ENCODE measurements at places on chromosomes 11 and 22. TPM values are rescaled to one million over a fixed set of nuclear protein-coding genes. Genes with fewer than 3 reads are reported as not detected.

The PKP3 gene
- total RNA-seq = 34.0 TPM

The CSNK1E gene
- 99.6 TPM for total RNA-seq

The MFNG gene
- 3.0 TPM for total RNA-seq

The CYP2R1 gene
- 14.1 TPM for total RNA-seq

The CALCA gene
- not detected for total RNA-seq

The SLC22A9 gene
- total RNA-seq = not detected

The ART1 gene
- not detected for total RNA-seq

The RFPL1 gene
- total RNA-seq = not detected

The PTPN5 gene
- total RNA-seq = 0.02 TPM

The RASGRP2 gene
- 0.74 TPM for total RNA-seq

The ZNF215 gene
- 0.99 TPM for total RNA-seq

The CD44 gene
- 794 TPM for total RNA-seq

The CARD16 gene
- not detected for total RNA-seq

The PPP1R14B gene
- total RNA-seq = 383 TPM

The PNPLA3 gene
- total RNA-seq = 0.69 TPM

The NRXN2 gene
- 0.12 TPM for total RNA-seq

The NXPE4 gene
- total RNA-seq = not detected

The RTN4R gene
- total RNA-seq = 10.1 TPM

The MISFA gene
- total RNA-seq = 2.0 TPM

The PGR gene
- not detected for total RNA-seq

The ENDOD1 gene
- total RNA-seq = 12.6 TPM

The SLC5A1 gene
- not detected for total RNA-seq

The DEFB131B gene
- total RNA-seq = not detected

The DRD4 gene
- not detected for total RNA-seq

The DERL3 gene
- 0.40 TPM for total RNA-seq

The TRABD gene
- 41.4 TPM for total RNA-seq

The CNGA4 gene
- 0.18 TPM for total RNA-seq

The GLYAT gene
- total RNA-seq = not detected

The ANGPTL5 gene
- not detected for total RNA-seq

The OR10D3 gene
- total RNA-seq = not detected

The NCR3LG1 gene
- total RNA-seq = 1.9 TPM

The BCR gene
- 12.4 TPM for total RNA-seq

The SULT4A1 gene
- total RNA-seq = not detected

The GALNT18 gene
- 18.7 TPM for total RNA-seq

The SLC22A6 gene
- total RNA-seq = not detected

The PRCP gene
- total RNA-seq = 49.9 TPM

The CTSF gene
- 33.8 TPM for total RNA-seq

The PDXP gene
- total RNA-seq = 16.3 TPM
